Lung (tissue), 17 donors: ENCODE measurements at places on chromosomes 3 and 15. TPM values are rescaled to one million over a fixed set of nuclear protein-coding genes. Genes with fewer than 3 reads are reported as not detected.

The SCAANT1 gene
- not detected for total RNA-seq

- peaks cover 20% of the 10 kb centered on the region for H3K4me1 ChIP-seq
- H3K36me3 ChIP-seq = no peaks in the 10 kb centered on the region
- H3K27ac ChIP-seq = no peak overlapping the region
- no peak overlapping the region for H3K4me3 ChIP-seq
Measured at GRCh38 chr15:38216763-38217162, 35.9 kb upstream of the SPRED1 start.

The FBXL22 gene
- total RNA-seq = 2.2 TPM

- H3K36me3 ChIP-seq = no peaks in the 10 kb centered on the region
- H3K4me3 ChIP-seq = no peak overlapping the region
- H3K4me1 ChIP-seq = no peaks in the 10 kb centered on the region
- no peak overlapping the region for H3K27ac ChIP-seq
- no peak for DNase-seq
Measured at GRCh38 chr15:97009031-97009431, 678.5 kb downstream of the NR2F2 start.

DNA sequence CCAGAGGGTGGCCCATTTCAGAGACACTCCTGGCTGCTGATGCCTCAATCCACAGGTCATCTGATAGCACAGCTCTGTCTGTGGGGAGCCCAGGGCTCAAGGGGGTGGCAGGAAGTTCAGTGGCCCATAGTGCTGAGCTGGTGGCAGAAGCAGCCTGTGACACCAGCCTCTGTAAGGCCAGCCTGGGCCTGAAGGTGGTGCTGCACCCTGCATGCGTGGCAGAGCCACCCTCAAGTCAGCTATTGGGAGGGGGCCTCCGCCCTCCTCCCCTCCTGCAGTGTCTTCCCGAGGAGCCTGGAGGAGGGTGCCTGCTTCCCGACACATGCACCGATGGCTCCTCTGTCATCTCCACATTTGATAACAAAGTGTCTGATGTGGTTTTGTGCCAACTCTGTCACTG, 3.0 kb downstream of the PLA1A start:
- H3K4me3 ChIP-seq = no peak overlapping the region
- no peaks in the 10 kb centered on the region for H3K36me3 ChIP-seq
- no peaks in the 10 kb centered on the region for H3K27me3 ChIP-seq
- no peak overlapping the region for H3K27ac ChIP-seq
- peaks cover 4% of the 10 kb centered on the region for H3K4me1 ChIP-seq
- no peak for DNase-seq
